Osteoblast (primary cell): ENCODE measurements at places on chromosomes 13 and 19. TPM values are rescaled to one million over a fixed set of nuclear protein-coding genes. Genes with fewer than 3 reads are reported as not detected.

The KCNN4 gene
- total RNA-seq: 6.5 and 7.2 TPM in 2 replicates

The PTGIR gene
- total RNA-seq: 2.5 and 2.9 TPM in 2 replicates

The CLC gene
- total RNA-seq: not detected in 2 replicates

The PPM1N gene
- total RNA-seq: 0.29 and 0.36 TPM in 2 replicates

DNA sequence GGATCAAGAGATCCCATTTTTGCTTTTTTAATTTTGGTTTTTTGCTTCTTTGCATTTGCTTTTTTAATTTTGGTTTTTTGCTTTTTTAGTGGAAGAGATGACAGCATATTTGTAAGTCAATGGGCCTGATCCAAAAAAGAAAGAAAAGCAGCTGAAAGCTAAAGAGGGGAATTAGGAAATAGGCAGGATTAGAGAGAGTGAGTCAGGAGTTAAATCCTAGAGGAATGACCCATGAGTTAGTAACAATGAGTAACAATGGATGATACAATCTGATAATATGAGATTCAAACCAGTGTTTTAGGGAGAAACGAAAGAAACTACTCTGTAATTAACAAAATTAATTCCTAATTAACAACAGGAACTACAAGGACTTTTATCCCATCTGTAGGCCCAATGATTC lies 111.2 kb upstream of the SGCG start:
- DNase-seq: peak; percentile 90

DNA sequence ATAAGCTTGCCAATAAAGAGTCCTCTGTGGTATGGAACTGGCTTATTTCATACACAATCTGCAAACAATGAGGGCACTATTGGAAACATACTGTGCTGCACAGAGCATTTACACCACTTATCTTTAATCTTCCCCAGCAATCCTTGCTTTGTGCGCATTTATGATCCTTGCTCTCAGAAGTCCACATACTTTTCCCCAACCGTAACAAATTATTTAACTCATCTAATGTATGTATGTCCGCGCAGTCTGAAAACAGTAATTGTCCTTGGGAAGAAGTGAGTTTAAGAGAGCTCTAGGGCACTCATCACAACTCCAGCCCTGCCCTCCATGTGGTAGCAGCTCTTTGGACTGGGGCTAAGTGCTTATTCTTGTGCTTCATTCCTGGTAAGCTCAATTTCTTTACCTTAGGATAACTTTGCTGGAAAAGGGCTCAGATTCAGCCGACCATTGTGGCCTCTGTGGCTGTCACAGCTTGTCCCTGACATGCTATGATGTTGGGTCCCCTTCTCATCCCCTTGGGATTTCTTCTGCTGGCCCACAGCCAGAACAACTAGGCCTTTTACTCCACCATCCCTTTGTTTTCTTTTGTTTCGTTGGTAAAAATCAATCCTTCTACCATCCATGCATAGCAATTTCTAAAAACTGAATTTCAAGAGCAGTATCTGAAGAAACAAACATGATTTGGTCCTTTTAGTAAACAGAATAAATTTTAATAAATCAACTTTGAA lies 152.7 kb downstream of the TNFRSF19 start:
- peak; percentile 62 for DNase-seq

GRCh38 chr13:77544355-77544754 lies 8.8 kb downstream of the SCEL start:
- peak; percentile 46 for DNase-seq
